Kidney glomerular epithelial cell (primary cell): ENCODE measurements at places on chromosomes 16 and 17.

- no peak for DNase-seq
Observed at GRCh38 chr17:36105781-36106492, 2.3 kb downstream of the CCL4 start.

GRCh38 chr16:369866-370436 lies 387 bp downstream of the MRPL28 start:
- DNase-seq = no peak

DNA sequence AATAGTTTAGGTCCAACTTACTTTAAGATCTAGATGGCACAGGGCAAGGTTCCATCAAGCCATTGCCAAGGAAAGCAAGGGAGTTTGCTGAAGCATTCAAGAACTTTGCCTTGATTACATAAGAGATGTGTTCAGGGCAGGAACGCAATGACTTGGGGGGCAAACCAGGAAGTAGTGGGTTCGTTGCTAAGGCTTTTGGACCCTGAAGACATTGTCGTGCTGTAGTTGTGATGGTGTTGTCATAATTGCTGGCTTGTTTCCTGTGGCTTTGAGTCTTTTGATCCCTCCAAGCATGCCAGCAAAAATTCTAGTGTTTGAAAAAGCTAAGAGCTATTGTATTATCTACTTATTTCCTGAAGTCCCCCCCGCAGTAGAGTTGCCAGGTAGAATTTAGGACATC lies 70.7 kb upstream of the HNF1B start:
- DNase-seq = peak; percentile 35

GRCh38 chr17:57999496-58000017 lies 7.5 kb downstream of the SRSF1 start:
- peak; percentile 73 for DNase-seq

DNA sequence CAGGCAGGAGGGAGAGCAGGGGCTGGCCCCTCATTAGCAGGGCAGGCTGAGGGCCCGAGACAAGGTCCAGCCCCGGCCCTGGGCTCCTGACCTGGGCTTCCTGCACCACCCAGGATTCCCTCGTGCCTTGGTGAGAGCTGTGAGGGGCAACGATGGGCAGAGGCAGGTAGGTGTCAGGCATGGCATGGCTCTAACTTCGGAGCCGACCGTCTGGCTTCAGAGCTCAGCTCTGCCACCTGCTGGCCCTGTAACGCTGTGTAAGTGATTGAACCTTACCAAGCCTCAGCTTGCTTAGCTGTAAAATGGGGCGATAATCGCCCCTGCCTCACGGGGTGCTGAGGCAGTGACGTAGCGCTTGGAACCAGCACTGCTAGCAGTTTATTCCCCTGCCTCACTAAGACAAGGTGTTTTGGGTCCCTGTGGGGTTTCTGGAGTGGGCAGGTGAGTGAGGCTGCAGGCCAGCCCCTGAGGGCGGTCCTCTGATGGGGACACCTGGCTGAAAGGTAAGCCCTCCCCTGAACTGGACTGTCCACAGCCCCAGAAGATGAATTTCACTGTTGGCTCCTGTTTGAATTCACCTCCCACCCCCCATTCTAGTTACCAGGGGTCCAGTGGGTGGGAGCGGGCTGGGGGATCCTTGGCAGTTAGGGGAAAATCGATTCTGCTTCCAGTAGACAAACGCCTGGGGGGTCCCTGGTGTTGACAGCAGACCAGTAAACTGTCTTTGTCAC lies 184.8 kb upstream of the GSE1 start:
- DNase-seq = peak; percentile 6

DNA sequence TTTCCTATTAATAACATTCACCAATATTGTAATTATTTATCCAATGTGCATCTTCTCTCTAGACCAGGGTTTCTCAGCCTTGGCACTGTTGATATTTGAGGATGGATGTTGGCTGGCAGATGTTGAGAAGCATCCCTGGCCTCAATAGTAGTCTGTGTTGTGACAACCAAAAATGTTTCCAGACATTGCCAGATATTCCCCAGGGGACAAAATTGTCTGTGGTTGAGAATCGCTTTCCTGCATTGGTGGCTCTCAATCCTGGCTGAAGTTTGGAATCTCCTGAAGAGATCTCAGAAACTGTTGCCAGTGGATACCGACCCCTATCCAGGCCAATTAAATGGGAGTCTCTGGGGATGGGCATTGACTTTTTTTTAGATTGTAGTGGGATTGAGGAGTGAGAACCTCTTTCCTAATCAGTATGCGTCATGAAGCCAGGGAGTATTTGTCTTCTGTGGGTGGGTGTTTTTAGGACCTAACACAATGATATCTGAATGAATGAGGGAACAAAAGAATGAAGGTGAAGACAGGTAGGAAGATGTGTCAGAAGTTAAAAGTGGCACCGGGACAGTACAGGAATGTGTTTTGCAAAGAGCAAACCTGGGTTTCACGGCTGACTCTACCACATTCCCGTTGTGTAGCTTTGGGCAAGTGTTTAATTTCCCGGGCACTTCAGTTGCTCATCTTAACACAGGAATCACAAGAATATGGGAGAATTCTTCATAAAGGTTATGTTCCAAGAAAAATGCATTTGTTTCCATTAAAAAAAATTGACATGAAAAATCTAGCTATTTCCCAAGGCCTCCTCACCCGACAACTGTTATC lies 24.3 kb downstream of the HSD17B2 start:
- no peak for DNase-seq

- DNase-seq = peak; percentile 88
Observed at GRCh38 chr17:40168262-40168832, 8.9 kb upstream of the RAPGEFL1 start.

DNA sequence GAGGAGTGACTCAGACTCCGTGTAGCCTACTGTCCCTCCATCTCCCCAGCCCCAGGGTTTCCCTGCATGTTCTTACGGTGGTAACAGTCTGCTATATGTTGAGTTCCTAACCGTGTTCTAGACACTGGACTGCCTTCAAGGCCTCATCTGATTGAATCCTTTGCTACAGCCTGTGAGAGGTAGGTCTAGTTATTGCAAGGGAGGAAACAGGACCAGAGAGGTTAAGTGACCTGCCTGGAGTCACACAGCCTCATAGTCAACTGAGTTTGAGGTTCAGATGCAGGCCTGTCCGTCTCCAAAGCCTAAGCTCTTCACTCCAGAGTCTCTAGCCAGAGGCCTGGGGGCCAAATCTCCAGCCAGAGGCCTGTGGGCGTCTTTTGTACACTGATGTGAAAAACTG lies 98.0 kb downstream of the SDR42E1 start:
- no peak for DNase-seq

- no peak for DNase-seq
Observed at GRCh38 chr16:3992297-3993051, 112.0 kb upstream of the CREBBP start.

DNA sequence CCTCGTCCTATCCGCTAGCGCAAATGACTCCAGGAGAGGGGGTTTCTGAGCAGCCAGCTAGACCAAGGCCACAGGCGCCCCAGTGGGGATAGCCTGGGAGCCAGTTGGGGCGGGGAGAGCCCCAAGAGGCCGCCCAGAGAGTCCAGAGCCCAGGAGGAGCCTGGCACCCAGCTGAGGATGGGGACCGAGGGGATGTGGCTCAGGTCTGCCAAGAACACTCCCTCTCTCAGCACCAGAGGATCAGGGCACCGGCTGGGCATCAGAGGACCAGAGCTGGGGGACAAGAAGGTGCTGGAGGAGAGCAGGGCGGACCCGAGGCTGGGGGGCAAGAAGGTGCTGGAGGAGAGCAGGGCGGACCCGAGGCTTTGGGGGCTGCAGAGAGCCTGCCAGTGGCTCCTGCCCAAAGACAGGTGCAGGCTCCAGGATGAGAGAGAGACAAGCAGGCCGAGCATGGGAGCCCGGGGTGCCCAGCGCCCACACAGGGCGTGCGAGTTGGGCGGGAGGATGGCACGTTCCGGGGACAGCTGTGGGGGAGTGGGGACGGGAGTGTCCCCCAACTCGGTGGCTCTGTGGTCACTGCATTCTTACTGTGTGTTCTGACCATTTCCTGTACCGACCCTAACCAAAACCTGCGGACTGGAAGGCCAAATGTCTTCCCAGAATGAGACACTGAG lies 39.4 kb downstream of the TIMM22 start:
- no peak for DNase-seq

DNA sequence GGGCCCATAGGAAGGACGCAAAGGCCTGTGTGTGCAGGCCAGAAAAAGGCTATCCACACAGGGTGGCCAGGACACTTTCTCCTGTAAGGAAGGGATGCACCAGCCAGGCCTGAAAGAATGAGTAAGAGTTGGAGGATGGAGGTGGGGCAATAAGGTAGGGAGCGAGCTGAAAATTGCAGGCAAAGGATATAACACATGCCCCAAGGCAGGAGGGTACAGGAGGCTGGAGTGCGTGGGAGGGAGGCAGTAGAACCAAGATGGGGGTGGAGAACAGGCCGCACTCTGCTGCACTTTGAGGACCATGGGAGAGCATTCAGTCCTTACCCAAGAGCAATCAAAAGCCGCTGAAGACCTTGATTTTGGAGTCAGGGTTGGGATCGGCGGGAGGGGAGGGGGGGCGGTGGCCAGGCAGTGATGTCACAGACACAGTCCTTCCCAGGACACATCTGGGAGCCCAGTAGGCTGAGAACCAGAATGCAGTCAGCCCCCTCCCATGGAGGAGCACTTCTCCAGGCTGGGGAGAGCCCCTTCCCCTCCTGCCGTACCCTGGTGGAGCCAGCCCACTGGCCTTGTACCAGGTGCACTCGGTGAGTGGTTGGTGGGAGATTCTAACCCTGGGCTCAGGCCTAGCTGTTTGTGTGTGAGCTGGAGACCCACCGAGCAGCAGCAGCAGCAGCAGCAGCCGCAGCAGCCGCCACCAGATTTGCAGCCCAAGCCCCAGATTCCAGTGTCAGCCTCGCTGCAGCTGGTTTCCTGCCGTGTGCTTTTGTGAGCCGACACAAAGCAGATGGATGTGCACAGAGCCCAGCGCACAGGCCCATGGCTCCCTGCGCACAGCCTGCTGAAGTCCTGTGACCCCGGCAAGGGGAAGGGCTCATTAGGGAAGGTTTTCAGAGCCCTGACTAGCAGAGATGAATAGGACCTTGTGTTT lies 17.5 kb downstream of the ANKRD40 start:
- DNase-seq = peak; percentile 33
